Activated naive CD4-positive, alpha-beta T cell treated with anti-CD3 and anti-CD28 coated beads, Interleukin-2, amount 50 U/mL, for 72 hours (primary cell): ENCODE measurements at places on chromosomes 1 and 21.

DNA sequence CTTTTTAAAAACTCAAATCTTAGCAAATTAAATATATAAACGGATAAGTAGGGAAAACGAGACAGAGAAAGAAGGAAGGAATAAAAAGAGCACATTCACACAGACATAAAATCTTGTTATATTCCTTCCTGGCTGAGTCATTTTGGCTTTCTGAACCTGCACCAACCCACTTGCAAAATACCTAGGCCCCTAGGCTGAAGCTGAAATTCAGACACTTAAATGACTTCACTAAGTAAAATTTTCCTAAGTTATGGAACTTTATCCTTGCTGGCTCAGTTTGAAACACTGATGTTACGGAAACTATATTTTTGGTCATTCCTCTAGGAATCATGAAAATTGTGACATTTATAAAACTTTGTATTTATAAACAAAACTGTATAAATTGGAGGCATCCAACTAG is 462.8 kb upstream of the NFIA start:
- no peak for DNase-seq

DNA sequence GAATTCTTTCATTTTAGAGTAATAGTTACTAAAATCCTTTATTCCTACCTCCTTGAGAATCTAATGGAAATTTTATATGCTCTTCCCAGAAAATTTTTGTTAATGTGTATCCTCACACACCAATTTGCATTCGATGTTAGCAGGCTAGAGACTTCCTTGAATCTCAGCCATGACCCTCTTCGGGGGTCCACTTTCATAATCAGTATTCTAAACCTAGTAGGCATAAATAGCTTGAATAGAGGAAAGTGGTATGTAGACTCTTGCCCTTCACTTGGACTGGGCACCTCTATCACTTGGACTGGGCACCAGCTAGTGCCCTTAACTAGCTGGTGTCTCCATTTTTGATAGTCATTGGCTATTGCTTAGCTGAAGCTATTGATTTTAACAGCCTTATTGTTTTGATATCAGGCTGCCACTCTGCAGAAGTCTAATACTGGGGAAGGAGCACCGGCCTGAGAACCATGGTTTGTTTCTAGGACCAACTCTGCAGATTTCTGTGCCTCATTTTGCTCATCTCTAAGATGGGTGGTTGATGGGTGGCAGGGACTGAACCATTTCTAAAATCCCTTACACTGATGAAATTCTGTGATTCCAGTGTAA is 42.8 kb downstream of the MRPL39 start:
- no peak for DNase-seq

GRCh38 chr1:163162381-163162914 is 40.3 kb downstream of the RGS5 start:
- no peak for DNase-seq

GRCh38 chr1:240114222-240114621 is 22.5 kb downstream of the FMN2 start:
- no peak for DNase-seq

DNA sequence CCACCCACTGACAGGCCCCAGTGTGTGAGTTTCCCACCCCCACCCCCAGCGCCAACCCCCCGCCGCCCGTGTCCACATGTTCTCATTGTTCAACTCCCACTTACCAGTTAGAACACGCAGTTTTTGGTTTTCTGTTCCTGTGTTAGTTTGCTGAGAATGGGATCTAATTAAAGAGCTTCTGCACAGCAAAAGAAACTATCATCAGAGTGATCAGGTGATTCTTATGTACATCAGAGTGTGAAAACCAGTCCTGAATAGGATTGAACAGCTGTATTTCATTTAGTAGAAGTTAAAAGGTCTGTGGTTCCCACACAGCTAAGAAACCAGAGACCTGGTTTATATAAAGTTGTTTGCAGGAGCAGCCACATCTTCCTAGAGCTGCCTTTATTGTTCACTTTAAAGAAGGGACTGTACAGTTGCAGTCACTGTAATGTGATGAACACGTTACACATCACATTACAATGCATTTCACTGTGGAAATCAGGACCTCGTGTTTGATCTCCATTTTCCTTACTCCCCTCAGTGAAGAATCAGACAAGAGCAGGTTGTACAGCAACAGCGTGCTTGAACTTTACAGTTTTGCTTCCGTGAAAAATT is 1.2 kb downstream of the GBP6 start:
- no peak for DNase-seq

DNA sequence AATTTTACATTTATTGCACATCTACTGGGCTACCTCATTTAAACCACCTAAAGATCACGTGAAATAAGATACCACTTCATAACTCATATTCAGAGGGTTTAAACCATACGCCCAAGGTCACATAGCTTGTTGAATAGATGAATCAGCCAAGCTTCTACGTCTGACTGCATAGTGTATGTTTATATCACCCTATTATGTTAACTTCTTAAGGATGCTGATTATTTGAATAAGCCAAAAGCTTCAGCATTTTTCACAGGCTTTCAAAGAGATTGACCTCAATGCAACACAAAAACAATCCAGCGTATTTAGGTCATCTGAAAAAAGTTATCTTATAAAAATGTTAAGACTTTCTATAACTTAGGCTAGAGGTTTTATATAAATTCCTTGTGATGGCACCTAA is 373.8 kb downstream of the TGFB2 start:
- DNase-seq: no peak

- no peak for DNase-seq
These were observed 485.7 kb downstream of the AJAP1 start for GRCh38 chr1:5140136-5140535.

DNA sequence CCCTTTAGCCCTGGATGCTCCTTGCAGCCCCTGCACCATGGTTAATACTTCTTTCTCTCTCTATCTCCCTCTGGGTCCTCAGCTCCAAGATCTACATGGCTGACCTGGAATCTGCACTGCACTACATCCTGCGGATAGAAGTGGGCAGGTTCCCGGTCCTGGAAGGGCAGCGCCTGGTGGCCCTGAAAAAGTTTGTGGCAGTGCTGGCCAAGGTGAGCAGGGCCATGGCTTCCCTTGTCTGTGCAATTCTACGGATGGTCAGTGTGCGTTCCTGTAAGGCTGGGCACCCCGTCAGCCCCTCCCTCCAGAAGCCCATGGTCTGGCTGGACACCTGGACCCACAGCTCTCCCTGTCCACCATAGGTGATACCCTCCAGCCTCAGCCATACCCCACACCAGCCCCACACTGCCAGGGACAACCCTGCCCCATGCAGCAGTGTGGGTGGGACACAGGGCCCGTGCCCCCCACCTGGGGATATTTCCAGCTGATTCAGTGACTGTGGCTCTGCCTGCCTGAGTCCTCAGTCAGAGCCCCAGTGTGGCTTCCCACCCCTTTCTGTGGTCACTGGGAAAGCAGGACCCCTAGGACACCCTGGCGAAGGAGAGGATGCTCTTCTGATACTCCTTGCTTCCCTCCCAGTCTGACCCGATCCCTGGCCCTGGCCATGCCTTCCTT is 31.4 kb downstream of the QSOX1 start:
- no peak for DNase-seq

DNA sequence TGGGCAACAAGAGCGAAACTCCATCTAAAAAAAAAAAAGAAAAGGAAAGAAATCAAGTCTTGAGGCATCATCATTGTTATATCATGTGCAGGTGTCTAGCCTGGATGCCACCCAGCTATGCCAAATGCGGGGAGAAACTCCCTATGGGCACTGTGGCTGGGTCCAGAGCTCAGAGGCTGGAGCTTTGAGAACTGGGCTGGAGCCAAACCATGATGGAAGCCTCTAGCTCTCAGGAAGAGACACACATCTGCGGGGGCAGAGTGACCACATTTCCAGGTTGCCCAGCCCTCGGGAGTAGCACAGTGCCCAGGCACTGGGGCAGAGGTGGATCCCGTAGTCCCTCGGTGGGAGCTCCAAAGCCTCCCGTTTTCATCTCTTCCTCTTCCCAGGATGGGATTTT is 58.9 kb downstream of the COL18A1 start:
- DNase-seq: no peak

- no peak for DNase-seq
These were observed 44.3 kb downstream of the LHX9 start for GRCh38 chr1:197961449-197961848.

DNA sequence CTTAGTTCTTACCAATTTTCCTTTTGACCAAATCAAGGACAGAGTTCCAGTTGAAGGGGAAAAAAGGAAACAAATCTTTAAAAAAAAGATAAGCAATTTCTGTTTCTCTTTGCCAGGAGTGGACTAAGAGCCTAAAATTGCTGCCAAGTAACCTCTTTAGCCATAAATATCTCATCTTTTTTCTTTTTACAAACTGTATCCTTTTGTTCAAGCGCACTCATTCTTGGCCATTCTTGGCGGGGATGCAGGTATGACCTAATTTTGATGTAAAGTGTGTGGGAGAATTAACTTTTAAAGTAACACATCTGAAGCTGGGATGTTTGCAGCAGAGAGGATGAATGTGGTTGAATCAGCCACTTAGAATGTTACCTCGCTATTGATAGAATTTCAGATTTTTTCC is 13.4 kb upstream of the KIF1B start:
- DNase-seq: no peak
